ELR (cell line): ENCODE measurements at places on chromosomes 2 and 18.

- DNase-seq: peak; percentile 36
Observed at GRCh38 chr18:24543795-24544498, 83.5 kb downstream of the HRH4 start.

DNA sequence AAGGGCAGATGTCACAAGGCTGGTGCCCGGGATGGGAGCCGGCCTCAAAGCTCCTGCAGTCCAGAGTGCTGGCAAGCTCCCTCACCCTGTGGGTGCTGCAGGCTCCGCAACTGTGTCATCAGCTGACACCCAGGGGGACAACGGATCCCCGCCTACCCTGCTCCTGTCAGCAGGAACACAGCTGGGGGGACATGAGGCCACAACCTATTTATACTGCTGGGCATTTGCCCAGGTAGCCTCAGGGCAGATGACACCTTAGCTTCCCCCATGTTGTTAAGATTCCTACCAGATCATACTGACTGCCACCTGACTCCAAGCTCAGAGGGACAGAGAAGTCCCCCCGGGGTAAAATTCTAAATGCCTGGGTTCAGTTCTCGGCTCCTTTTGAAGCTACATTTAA lies 1.2 kb downstream of the ANKRD23 start:
- DNase-seq: no peak

- no peak for DNase-seq
Observed at GRCh38 chr2:56313500-56313921, 129.7 kb downstream of the CCDC85A start.

- peak; percentile 99 for DNase-seq
Observed at GRCh38 chr2:65320042-65320725, 92.6 kb downstream of the ACTR2 start.

DNA sequence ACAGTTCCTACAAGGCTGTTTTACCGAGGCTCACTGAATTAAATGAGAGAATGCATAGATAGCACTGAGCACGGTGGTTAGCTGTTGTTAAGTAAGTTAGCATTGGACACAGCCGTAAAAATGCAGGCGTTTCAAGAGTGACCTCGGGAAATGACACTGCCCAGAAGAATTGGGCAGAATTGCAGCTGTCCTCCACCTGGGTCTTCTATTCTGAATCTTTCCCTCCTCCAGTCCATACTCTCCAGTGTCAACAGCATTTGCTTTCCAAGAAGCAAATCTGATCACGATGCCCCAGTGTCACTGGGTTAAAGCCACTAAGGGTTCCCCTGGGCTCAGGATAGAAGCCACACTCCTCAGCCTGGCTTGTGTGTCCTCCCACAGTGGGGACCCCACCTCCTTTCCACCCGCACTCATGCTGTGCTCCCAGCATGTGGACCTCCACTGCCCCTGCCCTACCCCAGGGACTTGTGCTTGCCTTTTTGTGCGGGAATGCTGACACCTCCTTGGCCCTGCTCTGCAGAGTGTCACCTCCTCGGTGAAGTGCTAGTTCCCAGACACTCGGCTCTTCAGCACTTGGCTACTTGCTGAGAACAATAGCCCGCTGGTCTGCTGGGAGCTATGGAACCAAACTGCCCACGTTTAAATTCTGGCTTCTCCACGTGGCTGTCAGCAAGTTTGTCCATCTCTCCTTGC lies 135.0 kb downstream of the ANTXR1 start:
- DNase-seq: no peak

DNA sequence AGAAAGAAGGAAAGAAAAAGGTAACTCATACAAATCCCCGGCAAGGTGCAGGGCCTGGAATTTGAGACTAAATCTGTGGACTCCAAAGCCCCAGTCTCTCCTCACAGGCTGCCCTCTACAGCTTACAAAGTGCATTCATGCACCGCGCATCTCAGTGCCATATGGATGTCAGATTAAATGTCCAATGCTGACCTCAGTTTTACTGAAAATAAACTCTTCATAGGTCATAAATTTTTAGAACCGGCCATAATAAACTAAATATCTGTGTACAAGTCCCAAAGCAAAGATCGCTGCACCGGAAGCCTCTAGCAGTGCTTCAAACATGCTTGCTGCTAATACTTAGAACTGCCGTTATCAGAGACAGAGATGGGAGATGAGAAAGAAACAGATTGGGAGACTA lies 17.7 kb downstream of the ST6GAL2 start:
- no peak for DNase-seq

DNA sequence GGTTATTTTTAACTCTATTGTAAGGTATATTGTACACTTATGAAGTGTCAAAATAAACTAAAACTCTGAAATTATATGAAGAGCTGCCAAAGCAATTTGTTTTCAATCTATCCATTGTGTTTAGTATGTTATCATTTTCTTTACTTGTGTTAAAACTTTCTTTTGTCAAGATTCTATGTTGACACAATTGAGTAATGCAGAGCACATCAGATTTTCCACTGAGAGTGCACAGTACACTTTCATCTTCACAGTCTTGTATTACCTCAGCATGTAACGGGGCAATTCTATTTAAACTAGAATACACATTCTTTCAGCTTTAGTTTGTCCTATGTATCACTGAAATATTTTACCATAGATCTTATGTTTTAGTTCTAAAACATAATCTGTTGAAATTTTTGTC lies 304.4 kb upstream of the ZC3H15 start:
- DNase-seq: no peak

DNA sequence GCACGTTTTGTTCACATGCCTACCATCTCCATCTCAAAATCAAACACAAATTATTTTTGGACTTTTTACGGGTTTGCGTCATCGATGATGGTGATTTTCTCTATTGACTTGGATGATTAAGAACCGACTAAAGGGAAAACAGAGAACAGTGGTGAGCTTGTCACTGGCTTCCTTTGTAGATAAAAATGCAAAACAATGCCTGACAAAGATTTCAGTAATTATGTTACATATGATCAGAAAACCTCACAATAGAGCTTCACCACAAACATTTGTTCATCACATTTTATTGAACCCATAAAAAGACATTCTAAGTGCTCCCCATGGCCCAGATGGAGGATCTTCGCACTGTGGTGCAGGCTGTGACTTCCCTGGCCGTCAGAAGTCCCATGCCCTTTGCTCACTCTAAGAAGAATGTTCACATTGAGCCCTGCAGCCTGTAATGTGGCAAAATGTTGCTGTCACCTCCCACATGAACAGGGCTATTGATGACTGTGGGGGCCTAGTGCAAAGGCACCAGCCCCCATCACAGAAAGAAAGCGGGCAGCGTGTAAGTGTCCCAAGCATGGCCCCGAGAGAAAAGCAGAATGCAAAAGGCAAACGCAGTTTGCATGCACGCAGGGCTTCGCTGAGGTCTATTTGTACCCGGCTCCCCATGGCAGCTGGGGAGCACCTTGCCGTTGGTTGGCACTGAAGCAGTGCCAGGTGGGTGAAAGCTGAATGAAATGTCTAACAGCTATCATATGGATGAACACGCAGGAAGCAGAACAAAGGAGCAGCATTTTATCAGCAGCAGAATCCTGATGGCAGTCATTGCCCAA lies 60.6 kb downstream of the BCL2 start:
- no peak for DNase-seq

DNA sequence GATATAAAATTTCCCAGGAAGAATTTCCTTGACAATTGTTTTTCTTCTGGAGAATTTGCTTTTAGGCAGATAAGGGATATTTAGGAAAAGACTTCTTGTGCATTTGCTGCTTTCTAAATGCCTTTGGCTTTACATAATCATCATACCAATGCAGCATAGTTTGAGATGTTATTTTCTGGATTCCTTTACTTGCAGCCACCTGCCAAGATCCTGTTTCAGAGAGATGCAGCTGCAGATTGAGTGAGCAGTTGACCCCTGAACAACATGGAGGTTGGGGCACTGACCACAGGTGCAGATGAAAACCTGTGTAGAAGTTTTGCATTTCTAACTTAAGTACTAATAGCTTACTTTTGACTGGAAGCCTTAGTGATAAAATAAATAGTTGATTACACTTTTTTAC lies 257.9 kb downstream of the RPIA start:
- no peak for DNase-seq

DNA sequence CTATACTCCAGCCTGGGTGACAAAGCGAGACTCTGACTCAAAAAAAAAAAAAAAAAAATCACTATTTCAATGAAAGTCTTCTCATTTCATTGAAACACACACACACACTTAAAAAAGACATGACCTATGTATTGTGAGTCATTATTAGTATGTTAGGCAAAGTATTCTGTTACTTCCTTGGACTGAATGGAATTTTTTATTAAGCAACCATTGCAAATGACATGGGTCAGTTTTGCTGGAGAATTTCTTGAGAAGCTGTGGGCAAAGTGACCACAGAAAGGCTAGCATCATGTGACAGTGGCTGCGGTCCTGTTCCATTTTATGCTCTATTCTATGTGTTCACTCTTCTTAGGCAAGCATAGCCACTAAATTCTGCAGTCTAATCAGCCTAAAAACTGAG lies 695.7 kb downstream of the TDRD15 start:
- peak; percentile 49 for DNase-seq

DNA sequence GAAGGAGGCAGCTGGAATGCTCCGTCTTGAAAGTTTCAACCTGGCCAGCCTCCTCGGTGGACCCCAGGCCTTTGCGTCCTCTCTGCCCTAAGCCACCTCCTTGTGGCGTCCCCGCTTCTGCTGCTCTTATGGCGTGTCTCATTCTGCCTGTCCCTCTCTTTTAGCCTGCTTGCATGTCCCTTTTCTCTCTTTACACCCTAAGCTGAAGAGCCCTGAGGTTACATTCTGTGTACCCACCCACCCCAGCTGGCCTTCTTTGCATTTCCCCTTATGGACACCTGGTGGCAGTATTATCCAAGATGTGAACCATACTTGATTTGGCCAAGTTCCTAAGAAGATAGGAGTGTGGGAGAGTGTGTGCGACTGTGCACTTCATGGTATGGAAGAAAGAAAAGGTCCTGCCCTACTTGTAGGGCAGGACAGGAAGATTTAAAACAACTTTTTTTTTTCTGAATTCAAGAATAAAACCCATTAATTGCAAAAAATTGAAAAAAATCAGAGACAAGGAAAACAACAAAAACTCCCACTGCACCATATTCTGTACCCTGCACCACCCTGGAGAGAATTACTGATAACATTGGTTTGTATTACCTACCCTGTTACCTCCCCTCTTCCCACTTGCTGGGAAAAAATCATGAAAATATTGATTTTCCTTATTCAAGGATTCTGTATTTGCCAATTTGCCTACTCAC lies 77.4 kb downstream of the DYSF start:
- peak; percentile 77 for DNase-seq

GRCh38 chr18:12121175-12122042 lies 27.8 kb downstream of the ANKRD62 start:
- peak; percentile 23 for DNase-seq

- no peak for DNase-seq
Observed at GRCh38 chr2:119119076-119119785, 39.3 kb downstream of the C1QL2 start.

DNA sequence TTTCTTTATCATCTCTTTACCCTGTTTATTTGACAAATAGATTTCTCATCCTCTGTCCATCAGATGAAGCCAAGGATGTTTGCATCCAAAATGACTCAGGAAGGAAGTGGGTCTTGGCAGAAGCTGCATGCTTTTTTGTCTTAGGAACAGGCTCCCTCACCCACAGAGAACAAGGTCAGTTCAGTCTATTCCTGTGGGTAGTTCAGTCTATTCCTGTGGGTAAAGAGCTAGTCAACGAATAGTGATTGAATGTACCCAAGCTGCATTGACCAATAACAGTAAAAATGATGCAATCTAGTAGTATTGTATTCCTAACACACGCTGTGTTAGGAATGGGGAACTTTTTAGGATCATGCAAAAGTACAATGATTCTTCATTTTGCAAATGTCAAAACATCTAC lies 290.8 kb upstream of the TANK start:
- peak; percentile 68 for DNase-seq

- no peak for DNase-seq
Observed at GRCh38 chr2:7881063-7881462, 800.8 kb upstream of the ID2 start.

DNA sequence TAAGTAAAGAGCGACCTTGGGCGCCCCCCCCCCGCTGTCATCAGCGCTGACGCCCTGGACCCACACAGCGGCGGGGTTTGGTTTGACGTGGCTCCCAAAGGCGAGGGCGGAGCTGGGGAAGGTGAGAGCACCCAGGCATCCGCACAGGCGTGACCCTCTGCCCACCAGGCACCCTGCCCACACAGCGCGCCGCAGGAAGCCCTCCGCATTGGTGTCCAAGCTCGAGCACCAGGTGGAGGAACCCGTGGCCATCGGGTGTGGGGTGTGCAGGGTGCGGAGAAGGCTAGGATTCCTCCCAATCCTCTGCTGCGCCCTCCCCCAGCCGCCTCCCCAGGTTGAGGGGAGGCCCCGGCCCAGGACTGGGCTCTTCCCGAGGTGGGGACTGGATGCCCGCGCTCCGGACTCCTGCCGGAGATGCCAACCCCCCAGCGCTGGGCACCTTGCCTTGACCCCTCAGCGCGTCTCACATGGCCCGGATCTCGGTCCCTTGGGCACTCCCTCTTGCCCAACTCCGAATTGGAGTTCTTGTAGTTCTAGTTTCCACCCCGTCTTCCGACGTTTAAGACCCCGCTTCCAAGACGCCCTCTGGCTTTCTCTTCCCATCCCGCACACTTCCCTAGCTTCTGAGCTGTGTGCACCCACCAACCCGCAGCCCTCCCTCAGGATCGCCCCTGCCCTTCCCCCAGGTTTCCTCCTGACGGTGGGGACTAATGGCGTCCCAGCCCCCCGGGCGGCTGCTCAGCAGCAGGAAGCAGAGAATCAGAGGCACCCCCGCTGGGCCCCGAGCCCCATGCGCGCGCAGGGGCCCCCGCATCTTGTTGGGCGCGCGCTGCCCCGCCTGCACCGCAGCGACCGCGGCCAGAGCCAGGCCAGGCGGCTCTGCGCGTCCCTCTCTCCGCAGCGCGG lies 25.9 kb upstream of the RESP18 start:
- no peak for DNase-seq

- DNase-seq: no peak
Observed at GRCh38 chr2:103437161-103437560, 675.3 kb downstream of the TMEM182 start.

DNA sequence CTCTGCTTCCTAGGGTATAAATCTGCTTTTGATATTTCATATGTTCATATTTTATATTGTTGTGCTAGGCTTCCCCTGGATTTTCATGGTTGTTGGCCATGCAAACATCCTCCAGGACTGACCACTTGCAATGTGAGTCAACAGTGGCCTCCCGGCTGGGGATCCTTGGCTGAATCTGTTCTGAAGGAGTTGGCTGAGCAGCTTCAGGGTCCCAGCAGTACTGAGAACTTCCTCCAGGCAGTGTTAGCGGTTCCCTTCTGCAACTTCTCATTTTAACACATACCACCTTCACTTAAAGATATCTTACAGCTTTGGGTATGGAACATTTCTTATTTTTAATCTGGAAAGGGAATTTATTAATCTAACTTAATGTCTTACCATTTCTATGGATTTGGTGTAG lies 122.1 kb downstream of the DTNB start:
- peak; percentile 17 for DNase-seq

GRCh38 chr18:47881752-47882455 lies 48.6 kb downstream of the SMAD2 start:
- DNase-seq: peak; percentile 80
